Activated T-cell treated with anti-CD3 and anti-CD28 coated beads, Interleukin-2, amount 50 U/mL, for 4 hours (primary cell): ENCODE measurements at places on chromosomes 1 and 21.

DNA sequence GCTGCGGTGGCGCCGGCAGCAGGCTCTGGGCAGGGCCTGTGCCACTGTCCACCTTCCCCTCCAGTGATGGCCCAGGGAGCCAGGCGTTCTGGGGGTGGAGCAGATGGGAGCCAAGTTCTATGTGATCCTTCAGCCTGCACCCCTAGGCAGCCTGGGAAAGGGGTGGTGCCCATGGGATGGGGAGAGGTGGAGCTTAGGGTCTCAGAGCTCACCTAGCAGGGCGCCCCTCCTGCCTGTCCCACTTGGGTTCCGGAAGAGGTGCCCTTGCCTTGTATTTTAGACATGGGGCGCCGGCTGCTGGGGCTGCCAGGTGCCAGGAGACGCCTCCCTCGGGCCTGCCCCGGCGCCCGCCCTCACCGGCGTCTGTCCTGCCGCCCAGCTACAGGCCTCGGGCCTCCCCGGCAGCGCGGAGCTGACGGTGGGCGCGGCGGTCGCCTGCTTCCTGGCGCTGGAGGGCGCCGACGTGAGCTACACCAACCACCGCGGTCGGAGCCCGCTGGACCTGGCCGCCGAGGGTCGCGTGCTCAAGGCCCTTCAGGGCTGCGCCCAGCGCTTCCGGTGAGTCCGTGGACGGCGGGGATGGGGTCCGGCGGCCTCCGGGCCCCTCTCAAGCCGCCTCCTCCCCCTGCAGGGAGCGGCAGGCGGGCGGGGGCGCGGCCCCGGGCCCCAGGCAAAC, 3.1 kb upstream of the MMP23B start:
- no peak for DNase-seq

GRCh38 chr1:18347559-18347958, 133.2 kb upstream of the KLHDC7A start:
- no peak for DNase-seq

GRCh38 chr21:17370263-17370662, 142.6 kb upstream of the CXADR start:
- no peak for DNase-seq

DNA sequence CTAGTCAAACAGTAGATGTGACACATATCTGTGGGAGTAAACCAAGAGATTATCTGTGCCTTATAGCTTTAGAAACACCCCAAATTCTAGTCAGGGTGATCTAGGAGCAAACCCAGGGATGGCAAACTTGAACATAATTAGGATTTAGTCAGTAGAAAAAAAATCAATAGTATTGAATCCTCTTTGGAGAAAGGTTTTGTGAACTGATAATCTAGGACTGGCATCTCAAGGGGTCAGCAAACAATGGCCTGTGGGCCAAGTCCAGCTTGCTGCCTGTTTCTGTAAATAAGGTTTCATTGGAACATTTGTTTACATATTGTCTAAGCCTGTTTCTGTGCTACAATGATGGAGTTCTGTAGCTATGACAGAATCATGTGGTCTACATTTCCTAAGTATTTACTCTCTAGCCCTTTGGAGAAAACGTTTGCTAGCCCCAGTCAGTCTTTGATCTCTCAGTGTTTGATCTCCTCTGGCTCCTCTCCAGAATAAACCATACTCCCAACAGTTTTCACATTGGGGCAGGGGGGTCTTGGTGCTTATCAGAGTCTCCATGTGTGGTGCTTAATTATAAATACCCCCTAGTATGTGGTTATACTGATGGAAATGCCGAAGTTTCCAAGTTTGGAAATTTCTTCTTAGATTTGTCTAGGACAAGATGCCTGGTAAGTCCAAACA, 385.8 kb downstream of the NTNG1 start:
- DNase-seq, result no peak

DNA sequence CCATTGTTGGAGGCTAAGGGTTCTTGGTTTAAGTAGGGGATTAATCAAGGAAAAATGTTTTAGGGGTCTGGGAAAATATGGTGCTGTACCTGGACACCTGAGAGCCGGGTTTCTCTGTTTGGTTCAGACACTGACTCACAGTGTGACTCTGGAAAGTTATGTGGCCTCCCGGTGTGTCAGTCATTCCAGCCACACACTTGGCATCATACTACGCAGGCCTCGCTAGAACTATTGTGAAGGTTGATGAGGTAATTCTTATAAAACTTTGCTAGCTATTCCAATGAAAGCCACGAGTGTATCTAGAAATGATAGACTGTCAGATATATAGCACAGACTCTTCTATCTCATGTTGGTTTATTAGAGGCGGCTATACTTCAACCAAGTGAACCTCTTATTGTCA, 4.8 kb upstream of the CAMSAP2 start:
- DNase-seq, result no peak

DNA sequence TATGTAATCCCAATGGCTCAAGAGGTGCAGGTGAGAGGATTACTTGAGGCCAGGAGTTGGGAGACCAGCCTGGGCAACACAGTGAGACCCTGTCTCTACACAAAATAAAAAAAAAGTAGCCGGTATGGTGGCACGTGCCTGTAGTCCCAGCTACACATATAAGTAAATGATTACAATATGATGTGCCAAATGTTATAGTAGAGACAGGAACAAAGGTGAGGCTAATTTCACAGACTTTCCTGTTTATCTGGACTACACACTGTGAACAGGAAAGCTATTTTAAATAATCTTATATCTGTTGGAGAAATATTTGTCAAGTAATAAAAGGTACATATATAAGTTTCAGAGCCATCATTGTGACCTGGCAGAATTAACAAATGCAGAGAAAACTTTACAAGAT, 77.7 kb downstream of the UROD start:
- no peak for DNase-seq

GRCh38 chr21:42513151-42513984, at the start of gene SLC37A1:
Gene SLC37A1 (plus strand): TSS chr21:42513852. CDS start chr21:42518455, 4,603 bp downstream.
- peak; percentile 26 for DNase-seq

DNA sequence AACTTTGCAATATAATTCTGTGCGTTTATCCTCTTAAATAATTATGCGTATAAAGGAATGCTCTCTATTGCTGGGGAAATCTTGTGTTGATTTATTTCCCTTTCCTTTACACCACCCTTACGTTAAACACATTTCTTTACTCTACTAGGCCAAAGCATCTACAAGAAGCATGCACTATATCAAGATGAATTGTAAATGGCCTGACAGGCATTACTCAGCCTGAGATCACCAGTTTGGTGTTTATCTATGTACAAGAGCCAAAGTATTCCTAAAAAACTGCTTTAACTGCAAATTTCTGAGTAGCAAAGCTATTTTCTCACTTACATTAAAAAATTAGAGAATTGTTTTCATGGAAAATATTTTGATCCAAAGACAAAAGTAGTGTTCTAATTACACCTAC, 114.8 kb downstream of the TYW3 start:
- no peak for DNase-seq
